ENCODE measurements at places on chromosomes 16 and 17. TPM values are rescaled to one million over a fixed set of nuclear protein-coding genes. Genes with fewer than 3 reads are reported as not detected.

- H3K27me3 ChIP-seq: peaks cover 3% of the 10 kb centered on the region
- no peak overlapping the region for H3K27ac ChIP-seq
- H3K36me3 ChIP-seq: no peaks in the 10 kb centered on the region
- H3K4me3 ChIP-seq: no peak overlapping the region
- H3K4me1 ChIP-seq: peaks cover 5% of the 10 kb centered on the region
Measured at GRCh38 chr16:87052506-87052905, 264.7 kb downstream of the C16orf95 start.

GRCh38 chr16:3121851-3122467, 9.6 kb downstream of the ZNF205 start:
- DNase-seq: peak; percentile 53
- peaks cover 7% of the 10 kb centered on the region for H3K4me1 ChIP-seq
- H3K27ac ChIP-seq: no peak overlapping the region
- no peaks in the 10 kb centered on the region for H3K27me3 ChIP-seq

Gene C16orf92
- not detected for total RNA-seq

Gene NPB
- total RNA-seq: under 0.01 TPM

DNA sequence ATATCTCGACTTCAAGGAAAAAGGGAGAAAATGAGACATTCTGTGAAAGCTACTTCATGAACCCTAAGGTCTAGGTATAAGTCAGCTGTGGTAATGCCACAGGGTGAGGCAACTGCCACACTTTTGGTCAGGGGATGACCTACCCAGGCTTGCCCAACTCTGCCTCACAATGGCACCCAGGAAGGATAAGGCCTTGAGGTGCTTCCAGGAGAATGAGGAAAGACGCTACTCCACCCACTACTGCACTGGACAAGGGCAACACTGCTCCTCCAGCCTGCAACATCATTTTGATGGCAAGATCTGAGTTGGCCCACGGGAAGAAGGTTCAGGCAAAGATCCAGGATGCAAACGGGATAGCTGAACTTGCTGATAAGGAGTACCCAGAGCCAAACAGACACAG, 22.0 kb upstream of the GFOD2 start:
- no peak overlapping the region for H3K4me3 ChIP-seq
- no peak for DNase-seq
- H3K27me3 ChIP-seq: no peaks in the 10 kb centered on the region
- H3K36me3 ChIP-seq: no peaks in the 10 kb centered on the region
- H3K27ac ChIP-seq: no peak overlapping the region
- no peaks in the 10 kb centered on the region for H3K4me1 ChIP-seq

DNA sequence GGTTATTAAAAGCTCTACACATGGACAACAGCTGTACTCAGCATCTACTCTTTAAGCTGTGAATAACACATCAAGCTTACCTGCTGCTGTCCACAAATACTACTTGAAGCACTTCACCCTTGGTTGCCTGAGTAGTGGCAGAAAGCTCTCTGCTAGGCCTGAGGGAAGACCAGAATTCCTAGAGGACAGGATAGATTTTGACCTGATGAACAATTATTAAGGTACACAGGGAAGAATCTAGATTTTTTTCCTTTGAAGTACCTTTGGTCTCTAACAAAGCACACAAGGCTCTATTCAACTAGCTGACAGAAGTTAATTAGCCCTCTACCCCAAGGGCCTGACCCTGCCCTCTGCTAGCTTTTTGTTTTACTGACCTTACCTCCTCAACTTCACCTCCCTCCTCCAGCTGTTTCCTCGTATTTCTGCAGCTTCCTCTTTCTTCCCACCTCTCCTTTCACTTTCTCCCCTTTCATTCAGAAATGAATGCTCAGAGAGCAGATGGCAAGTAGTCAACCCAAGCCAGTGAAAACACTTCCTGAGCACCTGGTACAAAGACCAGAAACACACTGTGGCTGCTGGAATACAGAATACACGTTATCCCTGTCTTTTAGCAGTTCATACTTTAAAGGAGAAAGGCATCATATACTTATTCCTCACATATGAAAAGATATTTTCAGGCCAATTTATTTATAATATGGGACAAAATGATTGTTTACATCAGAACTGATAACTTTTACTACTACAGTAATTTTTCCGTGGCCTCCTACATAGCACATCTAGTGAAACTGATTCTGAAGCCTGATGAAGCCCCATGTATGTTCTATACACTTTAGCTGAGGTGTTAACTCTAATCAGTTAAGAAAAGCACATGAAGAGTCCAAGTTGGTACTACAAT, 5.7 kb upstream of the VEZF1 start:
- no peak for DNase-seq
- peak overlapping the region; percentile 9 for H3K27ac ChIP-seq
- no peak overlapping the region for H3K4me3 ChIP-seq
- H3K27me3 ChIP-seq: no peaks in the 10 kb centered on the region
- H3K36me3 ChIP-seq: peaks cover 26% of the 10 kb centered on the region

GRCh38 chr17:11492511-11492910, 105.8 kb upstream of the DNAH9 start:
- DNase-seq: no peak
- H3K4me1 ChIP-seq: no peaks in the 10 kb centered on the region
- H3K27ac ChIP-seq: no peak overlapping the region
- no peaks in the 10 kb centered on the region for H3K27me3 ChIP-seq

GRCh38 chr17:56489980-56490379, 103.5 kb upstream of the NOG start:
- no peak for DNase-seq
- no peaks in the 10 kb centered on the region for H3K4me1 ChIP-seq
- no peak overlapping the region for H3K27ac ChIP-seq
- no peaks in the 10 kb centered on the region for H3K36me3 ChIP-seq
- no peak overlapping the region for H3K4me3 ChIP-seq
- no peaks in the 10 kb centered on the region for H3K27me3 ChIP-seq

Gene ABCA8
- total RNA-seq: 36.2 TPM

DNA sequence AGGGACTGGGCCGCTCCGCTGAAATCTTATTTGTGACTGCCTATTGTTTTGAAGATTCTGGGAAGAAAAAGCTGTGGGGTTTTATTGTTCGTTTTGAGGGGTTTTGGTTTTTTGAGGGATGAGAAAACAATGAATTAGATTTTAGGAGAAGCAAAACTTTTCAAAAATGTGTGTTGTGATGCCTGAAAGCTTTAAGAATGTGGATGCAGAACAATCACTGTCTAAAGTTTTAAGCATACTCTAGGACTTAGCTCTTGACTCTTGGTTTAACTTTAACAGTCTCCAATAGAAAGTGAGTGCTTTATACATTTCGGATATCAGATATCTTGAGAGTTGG, 899 bp downstream of the CFAP52 start:
- H3K27ac ChIP-seq: no peak overlapping the region
- H3K4me1 ChIP-seq: peaks cover 17% of the 10 kb centered on the region
- H3K4me3 ChIP-seq: peak overlapping the region; percentile 92
- DNase-seq: no peak
- H3K36me3 ChIP-seq: no peaks in the 10 kb centered on the region

DNA sequence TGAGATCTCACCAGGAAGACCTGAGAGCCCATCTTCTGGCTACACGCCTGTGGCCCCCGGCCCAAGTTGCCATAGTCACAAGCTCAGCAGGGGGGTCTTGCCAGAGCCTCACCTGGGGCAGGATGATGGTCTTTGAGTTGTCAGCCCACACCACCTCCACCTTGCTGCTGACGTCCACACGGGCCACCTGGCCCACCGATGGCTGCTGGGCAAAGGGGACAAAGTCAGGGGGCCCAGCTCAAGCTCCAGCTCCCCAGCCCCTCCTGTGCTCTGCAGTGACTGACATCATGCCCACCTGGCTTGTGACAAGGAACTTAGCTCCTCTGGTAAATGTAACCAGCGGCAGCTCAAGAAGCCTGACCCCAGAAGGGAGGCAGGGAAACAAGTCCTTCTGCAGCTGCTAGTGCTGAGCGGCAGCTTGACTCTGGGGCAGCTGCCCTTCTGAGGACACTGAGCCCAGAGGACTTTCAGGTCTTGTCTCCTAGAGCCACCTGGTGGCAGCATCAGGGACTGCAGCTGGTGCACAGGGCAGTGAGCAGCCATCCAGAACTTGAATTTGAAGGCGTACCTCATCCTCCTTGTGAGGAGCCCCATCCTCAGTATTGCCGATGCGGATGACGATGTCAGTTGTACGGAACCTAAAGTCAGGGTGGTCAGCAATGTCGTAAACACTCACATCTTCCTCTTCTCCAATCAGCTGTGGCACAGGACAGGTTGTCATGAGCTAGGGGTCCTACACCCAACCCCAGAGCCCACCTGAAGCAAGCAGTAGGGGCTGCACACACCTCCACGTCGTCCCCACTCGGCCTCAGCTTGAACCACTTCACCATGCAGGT, 13.5 kb downstream of the SPHK1 start:
- peak; percentile 98 for DNase-seq
- no peak overlapping the region for H3K27ac ChIP-seq
- no peaks in the 10 kb centered on the region for H3K27me3 ChIP-seq
- H3K36me3 ChIP-seq: peaks cover 76% of the 10 kb centered on the region

Gene GPR139
- not detected for total RNA-seq

DNA sequence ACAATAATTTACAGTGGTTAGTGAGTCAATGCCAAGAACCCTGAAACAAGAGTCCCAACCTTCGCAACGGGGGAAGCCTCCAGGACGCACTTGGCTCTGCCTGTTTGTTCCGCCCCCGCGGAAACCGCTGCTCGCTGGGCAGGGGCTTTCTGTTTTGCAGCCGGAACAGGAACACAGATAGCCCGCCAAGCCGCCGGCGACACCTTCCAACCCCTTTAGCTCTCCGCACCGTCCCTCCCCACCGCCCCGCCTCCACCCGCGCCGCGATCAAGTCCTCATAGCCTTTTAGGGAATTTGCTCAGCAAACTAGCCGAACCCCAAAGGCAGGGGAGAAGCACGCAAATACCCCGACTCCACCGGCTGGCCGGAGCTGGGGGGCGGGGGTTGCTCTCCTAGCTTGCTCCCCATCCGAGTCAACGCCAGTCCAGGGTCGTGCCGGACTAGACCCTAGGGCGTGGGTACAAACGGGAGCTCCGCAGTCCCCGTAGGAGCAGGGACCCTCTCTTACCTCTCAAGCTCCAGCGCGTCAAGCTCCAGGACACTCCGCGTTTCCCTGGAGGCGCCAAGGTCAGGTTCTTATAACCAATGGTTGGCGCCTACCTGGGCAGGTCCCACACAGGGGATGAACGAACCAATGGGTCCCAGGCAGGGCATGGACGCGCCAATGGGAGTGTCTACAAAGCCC, at the start of gene SLFN13:
Gene SLFN13 (minus strand): TSS at position 553 of the 685 bp plus-strand sequence. CDS start 3,086 bp downstream, outside the sequence.
- peaks cover 43% of the 10 kb centered on the region for H3K27me3 ChIP-seq
- H3K4me1 ChIP-seq: peaks cover 5% of the 10 kb centered on the region
- H3K36me3 ChIP-seq: no peaks in the 10 kb centered on the region
- H3K27ac ChIP-seq: no peak within 1 kb of the TSS

Gene GPR179
- total RNA-seq: not detected

GRCh38 chr16:66953462-66954096, 7.5 kb upstream of the CES3 start:
- peak; percentile 25 for DNase-seq
- H3K36me3 ChIP-seq: no peaks in the 10 kb centered on the region
- no peaks in the 10 kb centered on the region for H3K4me1 ChIP-seq
- no peak overlapping the region for H3K27ac ChIP-seq
- no peak overlapping the region for H3K4me3 ChIP-seq

- no peaks in the 10 kb centered on the region for H3K27me3 ChIP-seq
- peaks cover 9% of the 10 kb centered on the region for H3K4me1 ChIP-seq
- DNase-seq: peak; percentile 86
- H3K4me3 ChIP-seq: no peak overlapping the region
- H3K27ac ChIP-seq: peak overlapping the region; percentile 49
Measured at GRCh38 chr16:54326266-54326662, 39.7 kb upstream of the IRX3 start.

GRCh38 chr17:74028354-74029116, 174.9 kb upstream of the RPL38 start:
- no peak overlapping the region for H3K27ac ChIP-seq
- H3K36me3 ChIP-seq: no peaks in the 10 kb centered on the region
- no peaks in the 10 kb centered on the region for H3K27me3 ChIP-seq
- no peak overlapping the region for H3K4me3 ChIP-seq

GRCh38 chr17:28598389-28598788, 436 bp downstream of the SPAG5 start:
- no peaks in the 10 kb centered on the region for H3K36me3 ChIP-seq
- peak overlapping the region; percentile 96 for H3K27ac ChIP-seq
- H3K4me1 ChIP-seq: peaks cover 16% of the 10 kb centered on the region
- peak overlapping the region; percentile 84 for H3K4me3 ChIP-seq
- no peak for DNase-seq
- H3K27me3 ChIP-seq: no peaks in the 10 kb centered on the region

GRCh38 chr16:85202631-85203461, 90.6 kb upstream of the CIBAR2 start:
- peak; percentile 93 for DNase-seq
- no peak overlapping the region for H3K4me3 ChIP-seq
- H3K36me3 ChIP-seq: no peaks in the 10 kb centered on the region
- no peaks in the 10 kb centered on the region for H3K27me3 ChIP-seq
- peak overlapping the region; percentile 44 for H3K27ac ChIP-seq

Gene YPEL3
- 28.2 TPM for total RNA-seq

Gene G6PC1
- total RNA-seq: not detected

- H3K27me3 ChIP-seq: no peaks in the 10 kb centered on the region
- H3K36me3 ChIP-seq: no peaks in the 10 kb centered on the region
Measured at GRCh38 chr16:87945351-87946042, 5.7 kb upstream of the BANP start.

Gene HP
- total RNA-seq: not detected

DNA sequence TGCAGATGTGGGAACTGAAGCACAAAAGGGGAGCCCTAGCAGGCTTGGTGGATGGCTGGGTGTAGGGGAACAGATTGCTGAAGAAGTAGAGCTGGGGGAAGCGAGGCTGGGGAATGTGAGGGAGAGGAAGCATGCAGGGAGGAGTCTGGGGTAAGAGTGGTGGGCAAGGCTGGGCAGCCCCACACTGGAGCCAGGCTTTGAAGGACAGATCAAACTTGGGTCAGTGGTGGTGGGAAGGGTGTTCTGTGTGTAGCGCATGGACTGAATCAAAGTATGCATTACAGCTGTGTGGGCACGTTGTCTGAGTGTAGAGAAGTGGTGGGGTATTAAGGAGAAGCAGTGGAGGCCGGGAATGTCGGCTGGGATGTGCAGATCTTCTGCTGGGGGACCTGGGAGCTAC, 116.0 kb downstream of the CYLD start:
- H3K27ac ChIP-seq: no peak overlapping the region
- H3K4me1 ChIP-seq: peaks cover 5% of the 10 kb centered on the region
- H3K36me3 ChIP-seq: no peaks in the 10 kb centered on the region
- H3K4me3 ChIP-seq: no peak overlapping the region
- no peaks in the 10 kb centered on the region for H3K27me3 ChIP-seq
- DNase-seq: no peak

GRCh38 chr16:51953286-51953985, 593.5 kb downstream of the TOX3 start:
- peak; percentile 61 for DNase-seq
- no peaks in the 10 kb centered on the region for H3K27me3 ChIP-seq
- H3K4me3 ChIP-seq: no peak overlapping the region
- H3K4me1 ChIP-seq: no peaks in the 10 kb centered on the region
- no peak overlapping the region for H3K27ac ChIP-seq

GRCh38 chr17:83101805-83102480, 22.5 kb downstream of the METRNL start:
- peaks cover 25% of the 10 kb centered on the region for H3K4me1 ChIP-seq
- peak overlapping the region; percentile 41 for H3K27ac ChIP-seq

GRCh38 chr17:80097844-80098691, 3.3 kb upstream of the GAA start:
- H3K36me3 ChIP-seq: no peaks in the 10 kb centered on the region
- no peak overlapping the region for H3K27ac ChIP-seq
- H3K4me3 ChIP-seq: no peak overlapping the region
- no peaks in the 10 kb centered on the region for H3K27me3 ChIP-seq
- DNase-seq: peak; percentile 56
- peaks cover 13% of the 10 kb centered on the region for H3K4me1 ChIP-seq

Gene ABCA6
- total RNA-seq: 30.4 TPM

Gene PDPK1
- total RNA-seq: 23.2 TPM

Data from osteoblast (primary cell).